ENCODE measurements at places on chromosomes 4 and X. TPM values are rescaled to one million over a fixed set of nuclear protein-coding genes. Genes with fewer than 3 reads are reported as not detected.

Gene STS
- total RNA-seq, result 1.6 TPM

Gene SSX4
- total RNA-seq, result not detected

DNA sequence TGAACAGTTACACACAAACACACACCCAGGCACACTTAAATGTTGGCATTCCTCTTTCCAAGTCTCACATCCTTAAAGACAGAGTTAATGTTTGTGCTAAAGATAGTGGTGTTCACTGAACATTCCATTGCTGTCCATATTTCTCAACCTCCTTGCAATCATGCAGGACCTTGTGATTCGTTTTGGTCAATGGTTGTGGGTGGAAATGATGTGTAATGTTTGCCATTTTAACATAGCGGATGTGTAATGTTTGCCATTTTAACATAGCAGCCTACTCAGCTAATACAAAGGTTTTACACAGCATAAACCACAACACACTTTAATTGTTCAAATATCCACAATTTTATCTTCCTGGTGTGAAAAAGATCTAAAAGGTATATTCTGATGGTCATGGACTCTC lies 93.9 kb downstream of the CEP44 start:
- no peak for ATAC-seq

- ATAC-seq, result no peak
These were observed 1.2 kb upstream of the TAPT1 start for GRCh38 chr4:16227462-16227868.

- no peak for ATAC-seq
These were observed 19.6 kb upstream of the CA5B start for GRCh38 chrX:15718283-15718970.

Gene POU4F2
- not detected for total RNA-seq

Gene PPP4R3C
- not detected for total RNA-seq

Data from esophagus mucosa (tissue), 1 donor.